T-helper 1 cell treated with Interleukin-12 subunit alpha and Interleukin-12 subunit beta and Interleukin-4 antibody, amounts not matched to agents 30 ng/mL and 1 ng/mL, for 36 hours (primary cell): ENCODE measurements at places on chromosomes 6 and 20. TPM values are rescaled to one million over a fixed set of nuclear protein-coding genes. Genes with fewer than 3 reads are reported as not detected.

The SNTA1 gene
- 1.3 and 1.4 TPM in 2 replicates for total RNA-seq

The SOX18 gene
- total RNA-seq = 1.8 and 2.2 TPM in 2 replicates

The HLA-DPA1 gene
- total RNA-seq = 201 and 213 TPM in 2 replicates

The EPB41L1 gene
- total RNA-seq = not detected in 2 replicates

The HLA-DMB gene
- total RNA-seq = 15.9 and 19.2 TPM in 2 replicates

The SLC32A1 gene
- not detected in 2 replicates for total RNA-seq

The ZFP57 gene
- 2.6 and 3.1 TPM in 2 replicates for total RNA-seq
